ENCODE measurements at places on chromosomes 4 and X.

DNA sequence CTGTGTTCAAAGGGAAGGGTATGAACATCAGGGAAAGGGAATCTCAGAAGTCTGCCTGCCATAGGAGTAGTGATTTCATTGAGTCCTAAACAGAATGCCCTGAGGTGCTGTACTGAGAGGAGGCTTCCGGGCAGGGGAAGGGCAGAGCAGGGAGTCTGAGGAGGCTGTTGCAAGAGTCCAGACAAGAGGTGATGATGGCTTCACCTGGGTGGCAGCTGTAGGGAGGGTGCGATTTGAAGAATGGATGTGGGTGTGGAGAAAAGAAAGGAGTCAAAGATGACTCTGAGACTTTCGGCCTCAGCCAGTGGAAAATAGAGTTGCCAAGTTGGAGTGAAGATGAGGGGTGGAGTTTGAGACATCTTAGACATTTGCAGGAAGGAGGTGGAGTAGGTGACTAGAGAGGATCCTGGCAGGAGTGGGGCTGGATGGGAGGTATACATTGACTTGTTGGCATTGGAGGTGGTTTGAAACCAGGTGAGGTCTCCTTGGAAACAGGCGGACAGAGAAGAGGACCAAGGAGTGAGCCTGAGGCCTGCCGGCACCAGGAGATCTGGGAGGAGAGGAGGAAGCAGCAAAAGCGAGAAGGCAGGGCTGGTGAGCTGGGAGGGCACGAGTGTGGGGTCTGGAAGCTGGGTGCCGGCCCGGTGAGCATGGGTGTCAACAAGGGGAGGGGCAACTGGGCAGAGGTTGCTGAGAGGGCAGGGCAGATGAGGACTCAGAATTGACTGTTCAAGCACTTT, 24.2 kb downstream of the TBC1D14 start:
- no peak for DNase-seq

- DNase-seq = no peak
Measured at GRCh38 chrX:124605511-124605910, 259.1 kb downstream of the SH2D1A start.

DNA sequence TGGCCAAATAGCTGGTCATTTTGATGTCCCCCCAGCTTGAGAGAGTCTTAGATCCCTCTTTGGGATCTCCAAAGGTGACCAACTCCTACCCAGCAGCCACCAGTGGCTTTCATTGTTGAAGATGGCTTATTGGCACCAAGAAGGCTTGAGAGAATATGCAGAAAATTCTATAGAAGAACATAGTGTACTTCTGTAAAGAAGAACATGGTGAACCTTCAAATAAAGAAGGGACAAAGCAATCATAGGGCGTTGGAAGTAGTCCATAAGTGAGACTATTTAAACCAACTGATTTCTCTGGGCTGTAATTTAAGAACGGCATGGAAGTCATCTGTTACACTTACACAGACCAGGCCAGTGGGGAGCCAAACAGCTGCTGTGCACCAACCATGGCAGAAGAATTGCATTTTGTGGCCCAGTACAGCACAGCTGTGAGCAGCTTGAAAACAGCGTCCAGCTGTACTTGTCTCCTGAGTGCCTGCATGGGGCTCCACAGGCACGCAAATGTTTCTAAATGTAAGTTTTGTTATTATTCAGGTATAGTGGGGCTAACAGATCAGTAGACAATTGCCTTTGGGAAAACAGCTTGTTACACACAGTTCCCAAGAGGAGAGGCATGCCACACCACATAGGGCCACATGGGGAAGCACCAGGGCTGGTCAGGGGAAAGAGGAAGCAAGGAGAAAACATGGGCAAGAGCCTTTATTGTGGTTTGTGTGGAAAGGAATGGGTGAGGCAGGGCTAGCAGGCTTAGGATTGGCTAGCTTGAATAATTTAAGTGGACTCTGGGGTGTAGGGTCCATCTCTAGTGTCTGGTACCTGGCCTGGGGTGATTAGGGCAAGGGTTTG, 125.0 kb downstream of the ARHGAP6 start:
- DNase-seq = no peak

DNA sequence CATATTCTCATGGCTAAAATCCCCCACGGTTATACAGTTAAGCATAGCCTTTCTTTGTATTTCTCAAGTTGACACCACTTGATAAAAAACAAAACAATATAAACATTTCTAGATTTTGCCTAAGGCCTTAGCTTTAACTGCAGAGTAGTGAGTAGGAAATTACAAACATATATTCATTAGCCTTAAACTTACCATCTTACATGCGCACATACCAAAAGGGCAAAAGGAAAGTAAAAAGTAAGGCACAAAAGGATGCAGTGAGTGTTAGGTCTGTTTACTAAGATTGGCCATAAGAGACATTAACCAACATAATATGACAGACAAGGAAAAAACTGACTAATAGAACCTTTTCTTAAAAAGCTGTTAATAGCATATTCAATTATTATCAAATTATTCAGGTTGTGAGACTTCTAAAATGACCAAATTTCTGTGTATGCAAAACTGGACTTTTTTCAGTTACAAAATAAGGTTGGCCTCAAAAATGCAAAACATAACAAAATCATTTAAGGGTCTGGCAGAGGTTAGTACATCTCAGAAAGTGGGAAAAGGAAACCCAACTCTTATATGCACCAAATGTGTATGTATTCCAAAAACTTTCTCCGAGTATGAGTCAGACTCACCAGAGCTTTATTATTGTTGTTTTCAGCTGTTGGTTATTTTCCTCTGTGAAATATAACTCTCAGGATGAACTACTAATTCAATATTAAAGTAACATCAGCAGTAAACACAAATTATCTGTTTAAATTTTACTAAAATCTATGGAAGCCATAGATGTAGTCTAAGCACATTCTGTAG, 39.9 kb downstream of the SEPSECS start:
- no peak for DNase-seq

GRCh38 chr4:181582595-181582994, 660.6 kb upstream of the TENM3 start:
- no peak for DNase-seq

DNA sequence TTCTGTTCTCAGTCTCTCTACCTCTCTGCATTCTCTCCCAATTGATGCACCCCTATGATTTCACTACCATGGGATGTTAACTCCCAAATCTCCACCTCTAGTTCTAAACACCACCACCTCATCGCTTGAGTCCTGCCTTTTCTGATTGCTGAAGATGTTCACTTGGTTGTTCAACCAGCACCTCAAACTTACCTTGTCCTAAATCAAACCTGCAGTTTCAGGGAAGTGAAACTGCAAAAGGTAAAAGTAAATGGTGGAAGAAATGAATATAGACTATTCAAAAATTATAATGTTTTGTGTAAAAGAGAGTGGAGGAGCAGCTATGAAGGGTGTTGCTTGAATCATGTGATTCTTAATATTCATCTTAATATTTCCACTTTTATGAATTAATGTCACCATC, 91.0 kb downstream of the PDE5A start:
- no peak for DNase-seq

GRCh38 chr4:76979236-76979635, 29.7 kb downstream of the SEPTIN11 start:
- no peak for DNase-seq

DNA sequence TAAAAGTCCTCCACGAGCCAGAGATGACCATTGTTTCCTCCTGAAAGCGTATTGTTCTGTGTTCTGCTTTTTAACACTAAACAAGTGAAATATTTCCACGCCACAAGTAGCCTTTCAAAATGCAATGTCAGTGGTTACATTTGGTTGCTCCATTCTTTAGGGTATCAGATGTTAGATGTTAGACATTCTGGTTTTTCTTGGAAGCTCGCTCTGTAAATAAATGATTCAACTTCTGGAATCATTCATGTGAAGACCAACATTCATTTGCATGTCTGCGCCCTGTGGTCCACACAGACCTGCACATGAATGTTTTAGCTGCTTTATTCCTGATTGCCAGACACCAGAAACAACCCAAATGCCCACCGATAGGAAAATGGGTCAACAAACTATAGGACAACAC, 38.0 kb upstream of the HELT start:
- no peak for DNase-seq

DNA sequence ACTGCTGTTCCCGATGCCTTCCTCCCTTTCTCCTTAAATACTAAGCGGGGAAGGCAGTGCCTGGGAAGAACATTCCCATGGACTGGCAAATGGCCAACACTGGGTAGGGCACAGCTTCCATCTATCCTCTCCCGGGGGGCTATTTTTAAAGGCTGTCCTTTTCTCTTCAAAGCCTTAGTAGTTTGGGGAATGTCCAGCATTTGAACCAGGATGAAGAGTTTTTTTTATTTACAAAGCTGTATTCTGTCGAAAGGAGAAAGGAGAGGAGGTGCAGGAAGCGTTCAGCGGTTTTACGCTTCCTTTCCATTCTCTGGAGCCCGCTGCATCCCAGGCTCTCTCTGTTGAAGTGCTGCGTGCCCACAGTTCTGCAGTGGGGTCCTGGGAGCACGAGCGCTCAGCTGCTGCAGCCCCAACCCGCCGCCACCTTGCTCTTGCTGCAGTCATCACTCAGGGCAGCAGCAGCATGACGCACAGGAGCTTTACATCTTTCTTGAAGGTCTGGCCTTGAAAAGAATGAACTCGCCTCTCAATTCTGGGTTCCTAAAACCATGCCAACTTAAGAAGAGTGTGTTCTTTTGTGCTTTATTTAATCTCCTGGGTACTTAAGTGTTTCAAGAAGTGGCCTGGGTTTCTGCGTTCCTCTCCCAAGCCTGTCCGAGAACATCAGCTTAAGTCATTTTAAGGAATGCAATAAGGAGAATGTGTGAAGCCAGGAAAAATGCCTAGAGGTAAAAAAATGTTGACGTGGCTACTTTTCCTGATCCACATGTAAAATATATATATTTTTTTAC, 427.2 kb downstream of the MAPK10 start:
- DNase-seq = no peak

- no peak for DNase-seq
Measured at GRCh38 chr4:20618731-20619130, 81.5 kb upstream of the PACRGL start.

DNA sequence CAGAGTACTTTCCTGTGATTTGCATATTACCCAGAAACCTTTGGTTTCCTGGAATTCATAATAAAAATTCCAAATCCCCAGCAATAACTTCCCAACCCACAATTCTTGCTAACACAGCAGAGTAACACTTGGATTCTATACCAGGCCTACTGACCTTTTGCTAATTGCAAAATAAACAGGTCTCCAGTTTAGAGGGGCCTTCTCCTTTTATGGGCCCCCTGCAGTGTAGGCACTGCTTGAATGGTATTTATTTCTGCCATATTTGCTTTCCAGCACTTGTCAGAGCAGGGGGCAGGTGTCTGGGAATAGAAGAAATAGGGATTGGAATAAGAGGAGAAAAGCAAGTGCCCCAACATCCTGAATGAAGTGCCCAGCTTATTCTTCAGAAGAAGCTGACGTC, 25.3 kb upstream of the GPC3 start:
- no peak for DNase-seq

- DNase-seq = no peak
Measured at GRCh38 chr4:151284534-151285245, 7.7 kb downstream of the PRSS48 start.

DNA sequence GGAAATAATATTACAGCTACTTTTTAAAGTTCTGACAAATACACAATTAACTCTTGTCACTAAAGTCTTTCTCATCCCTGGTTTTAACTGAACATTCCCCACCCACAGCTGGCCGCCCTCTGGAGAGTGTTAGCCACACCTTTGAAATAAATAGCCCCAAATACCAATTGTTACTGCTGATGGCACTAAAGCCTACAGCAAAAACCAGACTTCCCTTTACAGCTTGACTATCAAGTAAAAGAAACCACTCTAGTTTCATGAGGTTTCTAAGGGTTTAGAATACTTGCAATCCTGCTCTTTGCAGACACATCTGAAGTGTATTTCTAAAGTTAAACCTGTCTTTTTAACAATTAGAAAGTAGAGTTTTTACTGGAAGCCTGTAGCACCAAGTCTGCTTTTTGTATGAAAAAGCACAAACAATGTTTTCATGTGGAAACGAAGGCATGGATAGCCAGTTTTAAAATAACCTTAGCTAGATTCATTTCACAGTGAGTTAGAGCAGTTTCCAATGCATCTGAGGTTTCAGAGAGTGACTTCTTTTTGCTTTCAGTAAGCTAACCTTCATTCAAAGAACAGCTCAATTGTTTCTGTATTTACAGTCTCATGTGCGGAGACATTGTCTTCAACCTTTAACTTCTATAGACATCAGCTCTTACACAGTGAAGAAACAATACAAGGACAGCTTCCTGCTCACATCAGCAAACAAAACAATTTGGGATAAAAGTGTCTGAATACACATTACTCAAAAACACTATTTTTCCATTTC, 164.8 kb upstream of the VEGFC start:
- no peak for DNase-seq

DNA sequence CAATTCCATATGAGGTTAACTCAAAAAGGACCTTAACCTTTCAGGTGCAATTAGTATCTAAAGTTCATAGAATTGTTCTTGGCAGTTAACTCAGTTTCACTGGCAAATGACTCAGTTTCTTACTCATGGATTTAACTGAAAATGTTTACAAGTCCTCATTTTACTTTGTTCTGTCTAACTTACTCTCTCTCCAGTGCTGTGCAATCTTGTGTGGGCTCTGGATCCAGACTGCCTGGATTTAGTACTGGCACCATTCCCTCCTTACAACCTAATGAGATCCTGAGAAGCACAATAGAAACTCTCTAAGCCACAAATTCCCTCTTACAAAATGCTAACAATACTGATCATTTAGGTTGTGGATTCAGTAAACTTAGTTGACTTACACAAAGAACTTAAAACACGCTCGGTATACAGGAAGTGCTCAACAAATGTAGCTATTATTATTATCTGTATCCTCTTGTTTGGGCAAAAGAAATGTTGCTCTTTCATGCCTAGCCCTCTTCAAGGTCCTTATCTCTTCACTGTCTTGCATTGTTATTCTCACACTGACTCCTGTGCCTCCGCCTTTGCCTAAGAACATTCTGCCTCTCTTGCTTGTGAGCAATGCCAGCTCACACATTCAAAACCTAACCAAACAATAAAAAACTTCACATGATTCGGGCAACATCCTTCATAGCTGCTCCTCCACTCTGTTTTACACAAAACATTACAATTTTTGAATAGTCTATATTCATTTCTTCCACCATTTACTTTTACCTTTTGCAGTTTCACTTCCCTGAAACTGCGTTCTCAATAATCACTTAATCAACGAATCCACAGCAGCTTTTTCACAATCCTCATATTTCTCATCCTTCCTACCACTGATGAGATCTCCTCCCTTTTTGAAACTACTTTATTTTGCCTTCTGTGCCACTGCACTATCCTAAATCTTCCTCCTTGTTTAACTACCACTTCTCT, 91.8 kb downstream of the PDE5A start:
- DNase-seq = no peak
